ENCODE measurements at places on chromosomes 2 and 18.

DNA sequence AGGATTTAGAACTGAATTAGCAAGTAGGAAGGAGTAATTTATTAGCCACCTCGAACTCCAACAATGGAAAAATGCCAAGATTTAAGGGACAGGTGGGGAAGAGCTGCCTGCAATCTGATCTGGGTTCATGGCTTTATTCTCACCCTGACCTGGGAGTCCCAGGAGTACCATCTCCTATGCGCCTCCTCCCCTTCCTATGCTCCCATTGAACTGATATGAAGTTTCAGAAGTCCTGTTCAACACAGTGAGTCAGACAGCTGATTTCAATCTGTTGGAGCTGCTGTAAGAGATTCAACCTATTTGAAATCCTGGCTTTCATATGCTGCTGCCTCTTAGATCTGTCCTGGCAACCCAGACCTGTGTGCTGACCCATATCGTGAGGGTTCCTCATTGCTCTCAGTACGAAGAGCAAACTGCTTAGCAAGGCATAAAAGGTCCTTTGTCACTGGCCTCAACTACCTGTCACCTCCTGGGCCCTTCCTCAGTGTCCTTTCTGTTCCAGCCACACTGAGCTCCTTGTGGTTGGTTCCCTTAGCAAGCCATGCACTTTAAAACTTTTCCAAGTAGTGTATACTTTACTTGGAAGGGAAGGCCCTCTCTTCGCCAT lies 15.9 kb upstream of the CD28 start:
- DNase-seq = no peak

GRCh38 chr2:38462121-38462661 lies 85.1 kb upstream of the ATL2 start:
- DNase-seq = no peak

DNA sequence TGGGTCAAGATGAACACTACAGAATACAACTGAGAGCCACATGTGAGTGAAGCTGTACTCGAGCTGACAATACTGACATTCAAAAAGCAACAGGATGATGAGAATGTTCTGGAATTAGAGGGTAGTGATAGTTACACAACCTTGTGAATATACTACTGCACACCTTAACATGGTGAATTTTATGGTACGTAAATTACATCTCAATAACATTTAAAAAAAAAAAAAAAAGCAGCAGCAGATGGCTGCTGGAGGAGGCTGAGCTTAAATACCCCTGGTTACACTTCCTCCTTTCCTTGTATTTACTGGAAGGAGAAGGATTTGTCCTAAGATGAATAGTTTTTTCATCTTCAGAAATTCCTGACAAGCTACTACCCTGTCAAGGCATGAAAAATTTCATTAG lies 45.5 kb upstream of the CYP1B1 start:
- no peak for DNase-seq

- no peak for DNase-seq
Measured at GRCh38 chr2:165563468-165564225, 94.1 kb downstream of the CSRNP3 start.

DNA sequence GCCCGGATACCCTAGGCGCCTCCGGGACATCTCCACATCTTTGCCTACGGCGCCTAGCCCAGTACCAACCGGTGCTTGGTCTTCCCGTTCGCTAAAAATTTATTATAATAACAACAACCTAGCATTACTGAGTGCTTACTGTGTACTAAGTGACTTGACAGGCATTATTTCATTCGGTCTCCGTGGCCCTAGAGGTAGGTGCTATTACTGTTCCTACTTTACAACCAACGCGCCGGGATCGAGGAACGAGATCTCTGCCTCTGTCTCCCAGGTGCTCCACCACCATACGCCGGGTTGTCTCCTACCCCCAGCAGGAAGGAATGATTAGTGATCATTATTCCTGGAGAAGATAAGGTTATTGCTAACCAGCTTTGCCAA lies 657 bp upstream of the BIN1 start:
- DNase-seq = no peak

GRCh38 chr2:96157649-96158553 lies 12.7 kb upstream of the DUSP2 start:
- no peak for DNase-seq

DNA sequence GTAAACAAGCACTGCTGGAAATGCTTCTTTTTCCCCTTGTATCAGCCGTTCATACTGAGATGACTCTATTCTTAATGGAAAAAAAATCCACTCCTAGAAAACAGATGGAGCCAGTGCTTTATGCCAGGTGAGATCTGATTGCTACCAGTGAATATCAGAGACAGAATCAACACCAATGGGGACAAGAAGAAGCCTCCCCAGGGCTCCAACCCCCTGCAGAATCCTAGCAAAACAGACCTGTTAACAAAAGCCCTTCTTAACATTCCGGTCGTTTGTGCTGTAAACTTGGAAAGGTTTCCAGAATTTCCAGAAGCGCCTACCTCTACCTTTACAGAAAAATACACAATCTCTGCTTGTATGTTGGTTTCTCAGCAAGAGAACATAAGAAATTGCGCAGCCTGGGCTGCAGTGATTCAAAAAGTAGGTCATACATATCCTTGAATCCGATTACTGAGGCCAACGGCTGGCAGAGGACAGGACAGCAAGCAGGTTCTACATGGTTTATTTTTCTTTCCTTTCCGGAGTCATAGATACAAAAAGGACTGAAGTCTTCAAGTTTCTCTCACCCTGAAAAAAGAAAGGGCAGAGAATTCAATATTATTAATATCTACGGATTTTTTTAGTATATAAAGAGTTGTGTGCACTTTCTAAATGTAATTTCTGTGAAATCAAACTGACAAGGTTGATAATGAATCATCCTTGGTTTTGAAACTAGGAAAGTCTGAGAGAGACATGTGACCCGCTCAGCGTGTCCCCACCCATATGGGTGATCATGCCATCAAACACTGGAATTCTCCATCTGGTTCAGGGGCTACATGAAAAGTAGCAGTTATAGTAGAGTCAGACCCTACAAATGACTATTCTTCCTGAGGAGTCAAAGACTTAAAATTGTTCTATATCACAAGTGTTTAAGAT lies 266.7 kb upstream of the MGAT5 start:
- no peak for DNase-seq

- no peak for DNase-seq
Measured at GRCh38 chr2:88181511-88181910, 11.4 kb downstream of the THNSL2 start.

- peak; percentile 64 for DNase-seq
Measured at GRCh38 chr18:44742718-44743311, 62.1 kb downstream of the SETBP1 start.

DNA sequence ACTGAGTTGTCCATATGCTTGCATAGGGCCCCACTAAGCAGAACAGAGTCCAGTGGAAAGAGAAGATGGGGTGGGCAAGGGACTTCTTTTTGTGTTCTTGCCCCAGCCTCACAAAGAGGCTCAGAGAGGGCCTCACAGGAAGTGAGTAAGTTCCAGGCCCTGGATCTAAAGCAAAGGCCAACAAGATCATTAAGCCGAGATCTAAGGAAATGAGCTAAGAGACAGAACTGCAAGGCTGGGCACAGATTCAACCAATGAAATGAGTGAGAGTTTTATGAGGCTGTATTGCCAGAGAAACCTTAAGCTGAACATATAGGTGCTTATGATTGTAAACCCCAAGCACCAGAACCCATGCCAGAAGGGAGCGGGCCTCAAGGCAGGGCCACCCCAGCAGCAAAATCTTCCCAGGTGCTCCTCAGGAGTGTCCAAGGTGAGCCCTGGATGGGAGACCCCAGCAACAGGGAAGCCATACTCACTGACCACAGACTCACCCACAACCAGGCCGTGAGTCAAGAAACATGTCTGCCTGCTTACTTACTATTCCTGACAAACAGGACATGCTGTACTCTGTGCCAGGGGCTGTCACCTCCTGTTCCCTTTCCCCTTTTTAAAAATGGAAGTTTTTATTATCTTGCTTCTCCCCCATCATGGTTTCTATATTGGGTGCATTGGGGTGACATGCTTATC lies 40.2 kb downstream of the SLC14A1 start:
- DNase-seq = no peak

GRCh38 chr2:216245391-216245975 lies 126.8 kb downstream of the MARCHF4 start:
- DNase-seq = no peak

DNA sequence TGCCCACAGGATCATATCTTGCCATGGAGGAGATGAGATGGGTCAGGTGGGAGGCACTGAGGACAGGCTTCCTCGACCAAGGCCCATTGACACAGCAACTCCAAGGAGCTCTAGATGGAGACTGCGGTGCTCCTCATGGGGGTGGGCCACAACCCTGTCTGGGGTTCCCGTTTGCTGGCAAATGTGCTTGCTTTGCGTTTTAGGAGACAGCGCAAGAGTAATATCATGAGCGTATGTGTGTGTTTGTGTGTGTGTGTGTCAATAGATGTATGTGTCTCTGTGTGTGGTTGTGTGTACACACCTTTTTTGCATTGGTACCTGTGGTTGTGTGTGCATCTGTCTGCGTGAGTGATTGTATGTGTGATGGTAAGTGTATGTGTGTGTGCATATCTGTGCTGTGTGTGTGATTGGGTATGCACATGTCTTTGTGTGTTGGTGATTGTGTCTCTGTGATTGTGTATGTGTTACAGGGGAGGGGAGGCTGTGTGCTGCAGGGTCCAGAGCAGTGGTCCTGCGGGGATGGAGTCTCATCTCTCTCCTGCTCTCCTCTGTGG lies 4.4 kb downstream of the FBLN7 start:
- DNase-seq = no peak

GRCh38 chr2:28034696-28035095 lies 144.2 kb downstream of the BABAM2 start:
- DNase-seq = no peak

- no peak for DNase-seq
Measured at GRCh38 chr2:175439416-175439815, 257.9 kb upstream of the ATP5MC3 start.

GRCh38 chr18:13474907-13475545 lies 251.3 kb downstream of the FAM210A start:
- DNase-seq = no peak

GRCh38 chr18:24766376-24766775 lies 305.9 kb downstream of the HRH4 start:
- no peak for DNase-seq

DNA sequence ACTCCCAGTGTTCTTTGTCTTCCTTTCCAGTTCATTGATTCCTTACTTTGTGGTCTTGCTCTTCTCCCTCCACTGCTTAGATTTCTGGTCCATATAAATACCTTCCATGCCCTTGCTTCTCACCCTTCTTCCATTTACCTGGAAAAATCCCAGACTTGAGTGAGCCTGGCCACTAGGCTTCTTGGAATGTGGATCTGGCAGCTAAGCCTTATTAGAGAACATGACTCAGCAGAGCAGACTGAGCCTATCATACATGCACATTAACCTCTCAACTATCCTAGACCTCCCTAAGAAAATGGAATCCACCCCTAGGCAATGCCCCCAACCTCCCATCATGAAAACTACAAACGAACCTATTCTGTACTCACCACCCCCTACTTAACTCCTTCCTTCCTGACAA lies 127.7 kb downstream of the RHBDD1 start:
- no peak for DNase-seq

GRCh38 chr2:230512955-230513748 lies 97.2 kb downstream of the SP100 start:
- DNase-seq = no peak

- DNase-seq = no peak
Measured at GRCh38 chr2:167127135-167127534, 238.9 kb downstream of the XIRP2 start.

DNA sequence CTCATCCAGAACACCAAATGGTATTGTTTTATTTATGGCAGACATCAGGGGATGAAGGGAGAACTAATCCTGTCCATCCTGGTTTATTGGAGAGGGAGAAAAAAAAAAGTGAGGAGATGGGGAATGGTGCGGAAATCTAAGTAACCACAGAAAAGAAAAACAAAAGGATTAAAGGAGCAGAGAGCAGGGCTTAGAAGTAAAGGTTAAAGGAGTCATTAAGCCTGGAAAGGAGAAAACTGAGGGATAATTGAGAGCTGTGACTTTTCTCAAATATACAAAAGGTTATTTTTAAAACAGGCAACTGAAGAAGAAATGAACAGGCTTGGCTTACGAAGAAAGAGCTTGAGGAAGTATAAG lies 127.2 kb upstream of the PPP1CB start:
- no peak for DNase-seq

- DNase-seq = no peak
Measured at GRCh38 chr2:118993392-118993752, 51.4 kb downstream of the MARCO start.

DNA sequence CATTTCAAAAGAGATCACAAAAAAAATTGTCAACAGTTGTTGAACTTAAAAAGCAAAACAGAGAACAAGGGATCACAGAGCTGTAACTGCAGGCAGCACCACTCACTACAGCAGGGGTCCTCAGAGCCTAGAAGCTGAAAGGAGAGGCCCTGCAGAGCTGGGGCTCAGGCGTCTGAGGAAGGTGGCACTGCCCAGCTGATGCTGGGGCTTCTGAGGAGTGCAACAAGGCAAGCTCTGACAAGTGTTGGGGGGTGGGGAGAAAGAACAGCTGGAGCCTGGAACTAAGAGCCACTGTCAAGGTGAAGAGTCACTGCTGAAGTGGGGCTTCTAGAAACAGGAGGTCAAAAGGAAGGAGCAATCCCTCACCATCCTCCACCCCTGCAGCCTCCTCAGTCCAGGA lies 46.2 kb downstream of the FTCDNL1 start:
- no peak for DNase-seq

DNA sequence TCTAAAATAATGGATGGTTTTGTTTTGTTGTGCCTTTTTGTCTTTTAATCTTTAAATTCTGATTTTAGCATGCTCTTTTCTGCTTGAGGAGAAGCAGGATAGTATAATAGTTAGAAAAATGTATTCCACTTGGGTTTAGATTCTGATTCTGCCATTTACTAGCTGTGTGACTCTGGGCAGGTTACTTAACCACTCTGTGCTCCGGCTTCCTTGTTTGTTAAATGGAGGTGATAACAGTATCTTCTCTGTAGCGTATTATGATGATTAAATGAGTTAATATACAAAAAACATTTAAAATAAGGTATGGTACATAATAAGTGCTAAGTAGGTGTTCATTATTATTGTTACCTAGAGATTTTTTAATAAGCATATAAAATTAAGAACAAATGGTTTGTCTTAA lies 26.9 kb upstream of the IL18RAP start:
- DNase-seq = no peak

DNA sequence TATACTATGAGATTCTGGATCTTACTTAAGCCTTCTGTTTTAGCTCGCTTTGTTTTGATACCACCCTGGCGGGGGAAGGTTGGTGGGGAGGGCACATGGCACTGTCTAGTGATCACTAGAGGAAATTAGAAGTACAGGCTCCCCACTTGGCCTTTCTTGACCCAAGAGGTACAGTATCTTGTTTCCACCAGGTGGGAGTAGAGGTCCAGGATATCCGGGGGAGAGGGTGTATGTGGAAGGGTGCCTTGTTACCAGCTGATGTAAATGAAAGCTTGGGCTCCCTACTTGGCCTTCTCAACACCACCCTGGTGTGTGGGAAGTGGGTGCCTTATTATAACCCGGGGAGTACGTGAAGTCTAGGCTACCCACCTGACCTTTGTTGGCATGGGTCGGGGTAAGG lies 7.5 kb downstream of the GALNT1 start:
- no peak for DNase-seq

- no peak for DNase-seq
Measured at GRCh38 chr2:173132531-173132930, 56.9 kb downstream of the MAP3K20 start.

Measured in retina (tissue), 1 donor.